ENCODE measurements at places on chromosomes 4 and X. TPM values are rescaled to one million over a fixed set of nuclear protein-coding genes. Genes with fewer than 3 reads are reported as not detected.

The CT47B1 gene
- not detected for polyA plus RNA-seq

The BTC gene
- 5.8 TPM for polyA plus RNA-seq

The GPR82 gene
- 0.08 TPM for polyA plus RNA-seq

The TRMT44 gene
- 21.8 TPM for polyA plus RNA-seq

The SSX2B gene
- not detected for polyA plus RNA-seq

The TEX11 gene
- polyA plus RNA-seq: 0.14 TPM

The PNMA5 gene
- 0.47 TPM for polyA plus RNA-seq

The TASL gene
- 0.54 TPM for polyA plus RNA-seq

The DMD gene
- 14.4 TPM for polyA plus RNA-seq

The PCSK1N gene
- polyA plus RNA-seq: 8.4 TPM

The TRPC3 gene
- 1.3 TPM for polyA plus RNA-seq

The ALAS2 gene
- 9.3 TPM for polyA plus RNA-seq

The ASB9 gene
- polyA plus RNA-seq: 14.3 TPM

The SLC9A7 gene
- 4.8 TPM for polyA plus RNA-seq

The USP17L11 gene
- polyA plus RNA-seq: not detected

The GUCY1A1 gene
- polyA plus RNA-seq: 96.7 TPM

The DOK7 gene
- 3.4 TPM for polyA plus RNA-seq

The SRPX gene
- polyA plus RNA-seq: 20.7 TPM

The SSX4B gene
- polyA plus RNA-seq: not detected

The HELT gene
- polyA plus RNA-seq: 0.16 TPM

The DMRTC1 gene
- polyA plus RNA-seq: 0.96 TPM

The MBTPS2 gene
- 36.5 TPM for polyA plus RNA-seq

The NSUN7 gene
- 15.9 TPM for polyA plus RNA-seq

The SLC16A2 gene
- polyA plus RNA-seq: 34.0 TPM

The VCX3B gene
- not detected for polyA plus RNA-seq

The TMEM128 gene
- 56.0 TPM for polyA plus RNA-seq

The XAGE1A gene
- polyA plus RNA-seq: not detected

The RIBC1 gene
- 5.6 TPM for polyA plus RNA-seq

The LDB2 gene
- 96.4 TPM for polyA plus RNA-seq

The PABPC1L2A gene
- not detected for polyA plus RNA-seq

The FHDC1 gene
- 4.8 TPM for polyA plus RNA-seq

The CYLC1 gene
- polyA plus RNA-seq: not detected

The ADGRG2 gene
- polyA plus RNA-seq: 20.0 TPM

The COX7B2 gene
- not detected for polyA plus RNA-seq

The TRAM1L1 gene
- 21.9 TPM for polyA plus RNA-seq

The JADE1 gene
- 51.2 TPM for polyA plus RNA-seq

The SASH3 gene
- polyA plus RNA-seq: 2.2 TPM

The PABPC4L gene
- 10.9 TPM for polyA plus RNA-seq

The RAPGEF2 gene
- polyA plus RNA-seq: 47.3 TPM

The MXRA5 gene
- polyA plus RNA-seq: 7.9 TPM

The SLAIN2 gene
- polyA plus RNA-seq: 65.4 TPM

The POU3F4 gene
- polyA plus RNA-seq: 5.3 TPM

The CFP gene
- 1.2 TPM for polyA plus RNA-seq

The CTAG2 gene
- polyA plus RNA-seq: not detected

The NAP1L5 gene
- 14.6 TPM for polyA plus RNA-seq

The CCKAR gene
- polyA plus RNA-seq: not detected

The HSFX1 gene
- polyA plus RNA-seq: 2.6 TPM

The CLCN5 gene
- polyA plus RNA-seq: 79.4 TPM

The GALNTL6 gene
- 0.46 TPM for polyA plus RNA-seq

The USP17L13 gene
- not detected for polyA plus RNA-seq

The CTAG1B gene
- not detected for polyA plus RNA-seq

The TMEM154 gene
- polyA plus RNA-seq: 0.62 TPM

Data from left renal cortex interstitium (tissue), 4 donors.